Neural progenitor cell (in vitro differentiated cells): ENCODE measurements at places on chromosomes 4 and X. TPM values are rescaled to one million over a fixed set of nuclear protein-coding genes. Genes with fewer than 3 reads are reported as not detected.

DNA sequence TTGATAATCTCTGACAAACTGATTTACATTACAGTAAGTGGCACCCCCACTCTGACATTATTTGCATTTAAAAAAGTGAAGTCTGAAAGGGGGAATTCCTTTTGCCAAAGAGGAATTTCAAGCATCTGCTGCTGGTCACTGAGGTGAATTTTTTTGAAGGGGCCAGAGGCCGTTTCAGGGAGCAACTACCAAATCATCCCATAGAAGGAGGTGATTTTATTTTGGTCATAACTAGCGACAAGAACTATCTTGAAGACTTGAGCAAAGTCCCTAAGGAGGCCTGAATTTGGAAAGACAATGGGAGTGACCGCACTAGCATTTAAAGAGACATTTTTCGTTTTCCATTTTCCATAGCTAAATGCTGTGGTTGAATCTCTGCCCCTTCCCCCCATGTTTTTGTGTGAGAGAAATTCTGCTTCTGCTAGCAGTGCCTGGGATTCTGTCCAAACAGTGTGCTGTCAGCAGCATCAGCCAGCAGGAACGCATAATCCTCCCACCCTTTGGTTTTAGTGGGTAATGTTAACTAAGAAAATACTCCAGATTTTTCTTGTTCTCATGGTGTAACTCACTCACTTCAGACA is 110.1 kb upstream of the MED14 start:
- peak; percentile 61 for DNase-seq

DNA sequence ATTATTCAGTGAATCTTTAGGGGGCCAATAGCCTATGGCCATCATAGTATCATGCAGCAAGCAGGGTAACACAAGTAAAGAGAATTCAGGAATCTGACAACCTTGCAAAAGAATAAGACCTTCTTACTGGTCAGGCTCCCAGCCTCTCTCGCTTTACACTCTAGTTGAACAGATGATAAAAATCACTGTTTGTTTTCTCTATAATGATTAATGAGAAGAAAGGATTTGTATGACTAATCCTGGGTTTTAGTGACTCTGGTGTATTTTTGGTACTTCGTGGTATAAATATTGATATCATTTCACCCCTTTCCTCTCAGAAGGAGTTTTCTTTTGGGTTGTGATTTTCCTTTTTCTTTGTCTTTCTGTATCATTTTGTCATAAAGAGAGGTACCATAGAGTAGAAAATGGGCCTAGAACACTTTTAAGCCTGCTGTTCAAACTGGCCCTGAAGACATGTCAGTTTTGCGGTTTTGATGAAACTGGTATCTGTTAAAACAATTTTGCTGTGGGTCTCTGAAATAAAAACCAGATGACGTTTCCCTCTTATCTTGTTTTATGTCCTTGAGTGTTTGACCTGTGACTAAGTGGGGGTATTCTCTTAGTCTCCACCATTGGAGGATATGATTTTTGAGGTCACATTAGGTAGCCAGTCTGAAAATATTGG is 294.9 kb upstream of the TBX22 start:
- DNase-seq = no peak

Gene SH3D19
- total RNA-seq = 38.3 and 39.3 TPM in 2 replicates

Gene NMU
- 1.8 and 3.8 TPM in 2 replicates for total RNA-seq

Gene IL1RAPL1
- total RNA-seq = 10.7 and 13.4 TPM in 2 replicates
